Effector memory CD4-positive, alpha-beta T cell (primary cell): ENCODE measurements at places on chromosomes 2 and 18.

DNA sequence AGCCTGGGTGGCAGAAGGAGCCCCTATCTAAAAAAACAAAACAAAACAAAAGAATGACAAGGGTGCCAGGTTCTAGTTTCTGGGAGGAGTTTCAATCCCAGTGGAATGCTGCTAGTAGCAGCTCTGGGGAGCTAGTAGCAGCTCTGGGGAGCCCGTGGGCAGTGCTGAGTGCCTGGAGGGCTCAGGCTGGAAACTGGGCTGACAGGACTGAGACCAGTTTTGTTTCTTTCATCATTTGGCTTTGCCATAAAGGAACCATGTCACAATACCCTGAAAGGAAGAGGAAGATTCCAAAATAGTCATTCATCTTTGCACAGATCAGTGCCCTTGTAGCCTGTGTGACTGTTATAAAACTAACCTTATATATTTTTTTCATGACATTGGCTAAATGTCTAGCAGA, 10.6 kb downstream of the MFSD6 start:
- H3K36me3 ChIP-seq, result peaks cover 7% of the 10 kb centered on the region
- no peak overlapping the region for H3K27ac ChIP-seq
- no peaks in the 10 kb centered on the region for H3K27me3 ChIP-seq
- H3K4me1 ChIP-seq, result no peaks in the 10 kb centered on the region
- DNase-seq, result no peak

- H3K4me3 ChIP-seq, result no peak overlapping the region
- DNase-seq, result no peak
- no peaks in the 10 kb centered on the region for H3K4me1 ChIP-seq
- H3K36me3 ChIP-seq, result no peaks in the 10 kb centered on the region
- no peaks in the 10 kb centered on the region for H3K27me3 ChIP-seq
Observed at GRCh38 chr18:43007365-43007764, 108.1 kb downstream of the RIT2 start.

GRCh38 chr18:51195451-51196117, 1.9 kb downstream of the MEX3C start:
- no peaks in the 10 kb centered on the region for H3K36me3 ChIP-seq
- H3K4me1 ChIP-seq, result peaks cover 35% of the 10 kb centered on the region
- peak overlapping the region; percentile 84 for H3K4me3 ChIP-seq
- peak overlapping the region; percentile 81 for H3K27ac ChIP-seq

DNA sequence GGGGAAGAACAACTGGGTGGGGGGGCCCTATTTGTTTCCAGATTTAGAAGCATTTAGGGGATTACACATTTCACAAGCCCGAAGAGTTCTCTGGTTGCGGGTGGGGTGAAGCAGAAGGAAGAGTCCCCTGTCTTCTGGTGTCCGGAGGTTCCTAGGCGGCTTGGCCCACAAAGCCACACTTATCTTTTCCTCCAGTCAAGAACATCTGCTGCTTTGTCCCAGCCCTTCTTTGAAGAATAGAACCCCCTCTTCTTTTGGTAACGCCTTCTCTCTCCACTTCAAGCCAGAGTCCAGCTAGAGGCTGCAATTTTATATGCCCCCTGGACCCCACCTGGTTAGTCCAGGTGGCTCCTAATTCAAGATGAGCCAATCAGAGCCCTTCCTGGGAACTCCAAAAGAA, 15.8 kb downstream of the BOLA3 start:
- no peaks in the 10 kb centered on the region for H3K27me3 ChIP-seq
- H3K4me1 ChIP-seq, result no peaks in the 10 kb centered on the region
- DNase-seq, result no peak
- H3K36me3 ChIP-seq, result no peaks in the 10 kb centered on the region
- H3K27ac ChIP-seq, result no peak overlapping the region
- H3K4me3 ChIP-seq, result no peak overlapping the region

- H3K27ac ChIP-seq, result no peak overlapping the region
- no peak overlapping the region for H3K4me3 ChIP-seq
- H3K4me1 ChIP-seq, result no peaks in the 10 kb centered on the region
- no peaks in the 10 kb centered on the region for H3K27me3 ChIP-seq
- H3K36me3 ChIP-seq, result no peaks in the 10 kb centered on the region
Observed at GRCh38 chr2:158818511-158818910, 23.4 kb downstream of the DAPL1 start.

- H3K36me3 ChIP-seq, result no peaks in the 10 kb centered on the region
- H3K27me3 ChIP-seq, result no peaks in the 10 kb centered on the region
- H3K4me3 ChIP-seq, result no peak overlapping the region
- no peak for DNase-seq
- no peaks in the 10 kb centered on the region for H3K4me1 ChIP-seq
Observed at GRCh38 chr18:52343731-52344340, 3.8 kb downstream of the DCC start.

- no peak overlapping the region for H3K4me3 ChIP-seq
- H3K36me3 ChIP-seq, result no peaks in the 10 kb centered on the region
- no peaks in the 10 kb centered on the region for H3K4me1 ChIP-seq
- no peak for DNase-seq
- no peak overlapping the region for H3K27ac ChIP-seq
Observed at GRCh38 chr2:178830451-178830850, 23.2 kb upstream of the TTN start.

- H3K27ac ChIP-seq, result no peak overlapping the region
- no peaks in the 10 kb centered on the region for H3K4me1 ChIP-seq
- H3K4me3 ChIP-seq, result no peak overlapping the region
- H3K27me3 ChIP-seq, result no peaks in the 10 kb centered on the region
Observed at GRCh38 chr2:204977914-204978313, 432.6 kb downstream of the PARD3B start.

GRCh38 chr2:182496596-182496995, 69.8 kb upstream of the PDE1A start:
- no peak overlapping the region for H3K4me3 ChIP-seq
- no peaks in the 10 kb centered on the region for H3K4me1 ChIP-seq
- no peak overlapping the region for H3K27ac ChIP-seq
- H3K27me3 ChIP-seq, result no peaks in the 10 kb centered on the region

GRCh38 chr2:118589721-118590120, 257.7 kb downstream of the EN1 start:
- H3K4me3 ChIP-seq, result no peak overlapping the region
- H3K27ac ChIP-seq, result no peak overlapping the region
- no peaks in the 10 kb centered on the region for H3K4me1 ChIP-seq

DNA sequence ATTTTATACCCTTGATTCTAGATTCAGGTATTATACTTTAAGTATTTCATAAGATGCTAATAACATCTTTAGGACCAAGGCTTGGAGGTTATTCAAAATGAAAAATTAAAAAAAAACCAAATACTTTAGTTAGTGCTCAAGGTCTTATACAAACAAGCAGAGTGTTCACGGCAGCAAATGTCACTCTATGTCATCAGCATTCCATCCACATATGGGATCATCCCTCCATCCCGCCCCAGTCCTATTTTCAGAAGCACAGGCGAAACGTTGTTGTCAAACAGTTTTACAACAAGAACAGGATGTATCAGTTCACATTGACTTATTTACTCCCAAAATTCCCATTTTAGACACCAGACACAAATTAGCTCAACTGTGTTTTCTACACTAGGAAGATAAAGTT, 83.7 kb downstream of the DSEL start:
- no peak for DNase-seq
- no peaks in the 10 kb centered on the region for H3K4me1 ChIP-seq
- no peaks in the 10 kb centered on the region for H3K27me3 ChIP-seq
- H3K36me3 ChIP-seq, result no peaks in the 10 kb centered on the region
- H3K27ac ChIP-seq, result no peak overlapping the region

DNA sequence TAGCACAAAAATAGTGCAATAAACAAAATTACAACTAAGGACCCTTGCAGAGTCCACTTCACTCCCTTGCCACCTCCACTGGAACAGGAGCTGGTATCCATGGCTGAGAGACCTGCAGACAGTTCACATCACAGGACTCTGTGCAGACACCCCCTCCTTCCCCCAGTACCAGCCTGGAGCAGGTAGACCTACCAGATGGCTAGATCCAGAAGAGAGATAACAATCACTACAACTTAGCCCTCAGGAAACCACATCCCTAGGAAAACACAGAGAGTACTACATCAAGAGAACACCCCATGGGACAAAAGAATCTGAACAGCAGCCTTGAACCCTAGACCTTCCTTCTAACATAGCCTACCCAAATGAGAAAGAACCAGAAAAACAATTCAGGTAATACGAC, 49.8 kb downstream of the FBXO15 start:
- no peaks in the 10 kb centered on the region for H3K4me1 ChIP-seq
- no peaks in the 10 kb centered on the region for H3K36me3 ChIP-seq
- H3K4me3 ChIP-seq, result no peak overlapping the region
- H3K27ac ChIP-seq, result no peak overlapping the region

DNA sequence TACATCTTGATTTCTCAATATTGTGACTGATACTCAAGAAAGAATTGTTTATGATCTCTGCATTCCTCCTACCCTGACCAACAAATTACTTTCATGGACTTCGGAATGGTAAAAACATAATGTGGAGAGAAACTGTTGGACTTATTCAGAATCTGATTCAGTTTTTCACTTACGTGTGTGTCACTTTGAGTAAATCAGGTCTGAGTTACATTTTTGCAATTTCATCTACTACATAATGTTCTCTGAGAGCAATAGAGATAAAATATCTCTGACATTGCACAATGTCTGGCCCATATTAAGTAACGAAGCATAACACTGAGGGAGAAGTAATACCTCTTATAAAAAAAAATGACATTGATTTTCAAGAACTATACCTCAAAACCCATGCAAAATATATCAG, 1337.9 kb upstream of the CHAC2 start:
- H3K27me3 ChIP-seq, result no peaks in the 10 kb centered on the region
- no peak overlapping the region for H3K27ac ChIP-seq
- H3K36me3 ChIP-seq, result no peaks in the 10 kb centered on the region
- no peak for DNase-seq
- no peaks in the 10 kb centered on the region for H3K4me1 ChIP-seq

DNA sequence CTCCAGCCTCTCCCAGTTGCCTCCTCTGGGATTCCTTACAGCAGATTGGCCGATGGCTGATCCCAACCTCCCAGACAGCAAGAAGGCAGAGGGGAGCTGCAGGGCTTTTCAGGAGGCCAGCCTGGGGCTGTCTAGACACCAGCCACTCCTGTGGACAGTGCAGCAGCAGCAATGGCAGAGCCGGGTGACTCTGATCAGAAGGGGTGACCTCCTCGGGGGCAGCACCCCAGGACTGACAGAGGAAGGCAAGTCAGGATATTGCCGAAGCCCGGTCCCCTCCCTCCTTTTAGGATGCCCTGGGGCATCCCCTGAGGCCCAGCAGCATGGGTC, 84.5 kb downstream of the INHBB start:
- H3K36me3 ChIP-seq, result no peaks in the 10 kb centered on the region
- H3K27ac ChIP-seq, result no peak overlapping the region
- H3K4me1 ChIP-seq, result no peaks in the 10 kb centered on the region
- no peak for DNase-seq

DNA sequence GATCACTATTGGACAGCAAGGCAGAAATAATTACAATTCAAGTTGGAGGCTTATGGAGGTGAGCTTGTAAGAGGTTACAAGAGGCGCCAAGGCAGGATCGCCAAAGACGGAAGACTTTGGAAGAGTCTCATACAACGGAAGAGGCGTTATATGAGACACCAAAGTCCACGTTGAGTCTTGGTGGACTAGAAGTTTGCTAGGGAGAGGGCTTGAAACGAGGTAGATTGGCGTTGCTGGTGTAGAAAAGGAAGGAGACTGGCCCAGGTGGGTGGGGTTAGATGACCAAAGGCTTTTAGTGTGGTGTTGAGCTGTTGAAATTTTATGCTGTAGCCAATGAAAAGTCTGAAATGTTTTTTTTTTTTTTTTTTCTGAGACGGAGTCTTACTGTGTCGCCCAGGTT, 1.4 kb downstream of the MSH2 start:
- peaks cover 13% of the 10 kb centered on the region for H3K4me1 ChIP-seq
- no peaks in the 10 kb centered on the region for H3K36me3 ChIP-seq
- peak overlapping the region; percentile 88 for H3K4me3 ChIP-seq

DNA sequence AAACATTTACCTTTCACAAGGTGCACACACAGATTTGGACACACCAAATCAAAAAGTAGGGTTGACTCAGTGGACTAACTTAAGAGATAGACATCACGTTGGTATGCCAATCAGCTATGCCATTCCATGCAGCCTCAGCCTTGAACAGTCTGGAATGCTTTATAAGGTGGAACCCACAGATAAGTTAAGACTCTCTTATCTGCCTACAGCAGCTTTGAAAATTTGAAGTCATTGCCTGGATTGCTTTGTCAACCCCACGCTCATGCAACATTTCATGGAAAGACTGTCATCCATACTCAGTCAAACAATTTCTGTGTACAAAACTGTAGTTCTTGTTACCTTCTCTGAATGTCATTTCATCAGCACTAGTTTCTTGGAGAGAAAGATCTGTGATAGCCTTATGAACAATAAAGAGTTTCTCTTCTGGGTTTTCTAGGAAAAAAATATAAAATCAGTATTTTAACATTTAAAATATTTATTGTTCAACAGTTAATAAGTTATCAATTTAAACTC, 1.2 kb downstream of the ERMN start:
- H3K36me3 ChIP-seq, result no peaks in the 10 kb centered on the region
- no peak overlapping the region for H3K27ac ChIP-seq
- peaks cover 3% of the 10 kb centered on the region for H3K4me1 ChIP-seq
- H3K27me3 ChIP-seq, result no peaks in the 10 kb centered on the region
- no peak overlapping the region for H3K4me3 ChIP-seq

GRCh38 chr2:212097001-212097400, 441.6 kb downstream of the ERBB4 start:
- DNase-seq, result no peak
- no peaks in the 10 kb centered on the region for H3K27me3 ChIP-seq
- H3K36me3 ChIP-seq, result no peaks in the 10 kb centered on the region
- no peak overlapping the region for H3K4me3 ChIP-seq
- no peak overlapping the region for H3K27ac ChIP-seq
- H3K4me1 ChIP-seq, result no peaks in the 10 kb centered on the region

- no peaks in the 10 kb centered on the region for H3K27me3 ChIP-seq
- no peaks in the 10 kb centered on the region for H3K36me3 ChIP-seq
- no peaks in the 10 kb centered on the region for H3K4me1 ChIP-seq
- no peak for DNase-seq
- H3K4me3 ChIP-seq, result no peak overlapping the region
- no peak overlapping the region for H3K27ac ChIP-seq
Observed at GRCh38 chr2:161842736-161843433, 218.7 kb downstream of the SLC4A10 start.

DNA sequence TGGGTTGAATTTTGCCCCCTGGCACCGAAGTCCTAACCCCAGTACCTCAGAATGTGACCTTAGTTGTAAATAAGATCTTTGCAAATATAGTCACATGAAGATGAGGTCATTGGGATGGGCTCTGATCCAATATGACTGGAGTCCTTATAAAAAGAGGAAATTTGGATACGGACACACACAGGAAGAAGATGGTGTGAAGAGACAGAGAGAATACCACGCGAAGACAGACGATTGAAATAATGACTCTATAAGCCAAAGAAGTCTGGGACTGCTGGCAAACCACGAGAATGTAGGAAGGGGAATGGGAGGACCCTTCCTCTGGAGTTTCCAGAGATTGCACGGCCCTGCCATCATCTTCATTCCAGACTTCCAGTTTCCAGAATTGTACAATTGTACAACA, 98.6 kb downstream of the CPO start:
- H3K36me3 ChIP-seq, result no peaks in the 10 kb centered on the region
- H3K4me1 ChIP-seq, result no peaks in the 10 kb centered on the region
- no peaks in the 10 kb centered on the region for H3K27me3 ChIP-seq
- no peak overlapping the region for H3K27ac ChIP-seq
- no peak overlapping the region for H3K4me3 ChIP-seq
